ENCODE measurements at places on chromosomes 16 and 17.
A peak's percentile ranks its signal among the peaks of the same experiment; 100 is the strongest.

DNA sequence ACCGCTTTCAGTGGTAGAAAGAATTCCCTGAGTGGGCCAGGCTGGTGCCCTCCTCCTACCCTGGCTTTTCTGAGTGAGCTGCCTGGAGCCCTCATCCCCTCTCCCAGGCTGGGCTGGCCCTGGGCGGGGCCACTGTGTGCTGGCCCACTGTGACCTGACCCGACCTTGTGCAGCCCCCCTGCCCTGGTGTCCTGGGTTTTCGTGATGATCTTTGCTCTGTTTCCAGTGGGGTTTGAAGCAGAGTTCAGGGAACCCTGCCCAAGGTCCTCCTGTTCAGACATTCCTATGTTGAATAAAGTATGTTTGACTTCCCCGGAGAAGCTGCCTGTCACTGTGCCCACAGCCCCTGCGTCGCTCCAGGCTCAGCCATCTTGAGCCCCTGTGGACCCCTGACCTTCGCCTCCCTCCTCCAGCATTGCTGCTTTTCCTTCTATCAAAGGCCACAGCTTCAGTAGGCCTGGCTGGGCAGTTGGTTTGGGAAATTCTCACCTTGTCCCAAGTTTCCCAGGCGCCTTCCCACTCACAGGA lies 13.7 kb upstream of the NAGLU start:
- DNase-seq = peak; percentile 84

- no peak for DNase-seq
Observed at GRCh38 chr17:18877104-18877645, 19.2 kb downstream of the PRPSAP2 start.

DNA sequence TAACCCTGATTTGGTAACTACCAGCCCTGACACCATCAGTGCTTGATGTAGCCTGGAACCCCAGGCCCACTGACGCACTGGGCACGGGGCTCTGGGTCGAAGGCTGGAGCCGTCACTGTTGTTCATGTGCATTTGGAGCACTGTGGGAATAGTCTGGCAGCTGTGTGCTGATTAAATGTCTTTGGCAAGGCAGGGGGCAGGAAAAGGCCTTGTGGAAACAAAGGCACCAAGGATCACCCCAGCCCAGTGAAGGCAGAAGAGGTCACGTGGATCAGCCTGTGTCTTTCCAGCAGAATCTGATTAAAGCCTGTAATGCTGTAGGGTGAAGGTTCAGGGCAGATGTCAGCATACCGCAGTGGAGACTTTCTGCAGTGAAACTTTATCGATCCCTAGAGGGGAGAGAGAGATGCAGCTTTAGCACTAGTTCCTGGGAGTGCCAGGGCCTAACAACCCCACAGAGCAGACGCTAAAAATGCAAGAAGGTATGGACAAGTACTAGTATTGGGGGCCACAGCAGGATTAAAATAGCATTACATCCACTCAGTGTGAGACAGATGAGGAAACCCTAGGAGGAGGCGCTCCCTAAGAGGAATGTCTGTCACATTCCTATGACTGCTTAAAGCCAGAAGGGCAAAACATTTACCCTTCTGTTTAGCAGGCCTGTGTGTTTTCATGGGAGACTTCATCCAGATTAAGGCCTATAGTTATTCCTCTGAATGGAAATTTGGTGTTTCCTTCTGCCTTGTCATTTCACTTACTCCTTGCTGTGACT lies 9.7 kb downstream of the ZNHIT3 start:
- DNase-seq = no peak

DNA sequence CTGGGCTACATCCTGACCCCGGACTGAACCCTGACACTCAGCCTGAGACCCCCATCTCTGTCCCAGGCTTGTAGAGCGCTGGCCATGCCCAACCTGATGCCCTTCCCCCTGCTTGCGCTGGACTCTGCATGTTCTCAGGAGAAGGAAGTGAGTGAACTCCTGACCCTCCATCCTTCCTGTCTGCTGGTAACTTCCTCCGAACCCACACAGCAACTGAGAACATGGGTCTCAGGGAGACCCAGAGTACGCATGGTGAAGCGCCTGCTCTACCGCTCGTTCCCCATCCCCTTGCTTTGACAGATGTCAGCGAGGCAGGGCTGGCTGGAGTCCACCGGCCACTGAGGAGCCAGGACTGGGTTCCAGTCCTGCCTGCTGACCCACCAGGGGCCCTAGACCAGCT lies 6.1 kb downstream of the CAMKK1 start:
- DNase-seq = no peak

DNA sequence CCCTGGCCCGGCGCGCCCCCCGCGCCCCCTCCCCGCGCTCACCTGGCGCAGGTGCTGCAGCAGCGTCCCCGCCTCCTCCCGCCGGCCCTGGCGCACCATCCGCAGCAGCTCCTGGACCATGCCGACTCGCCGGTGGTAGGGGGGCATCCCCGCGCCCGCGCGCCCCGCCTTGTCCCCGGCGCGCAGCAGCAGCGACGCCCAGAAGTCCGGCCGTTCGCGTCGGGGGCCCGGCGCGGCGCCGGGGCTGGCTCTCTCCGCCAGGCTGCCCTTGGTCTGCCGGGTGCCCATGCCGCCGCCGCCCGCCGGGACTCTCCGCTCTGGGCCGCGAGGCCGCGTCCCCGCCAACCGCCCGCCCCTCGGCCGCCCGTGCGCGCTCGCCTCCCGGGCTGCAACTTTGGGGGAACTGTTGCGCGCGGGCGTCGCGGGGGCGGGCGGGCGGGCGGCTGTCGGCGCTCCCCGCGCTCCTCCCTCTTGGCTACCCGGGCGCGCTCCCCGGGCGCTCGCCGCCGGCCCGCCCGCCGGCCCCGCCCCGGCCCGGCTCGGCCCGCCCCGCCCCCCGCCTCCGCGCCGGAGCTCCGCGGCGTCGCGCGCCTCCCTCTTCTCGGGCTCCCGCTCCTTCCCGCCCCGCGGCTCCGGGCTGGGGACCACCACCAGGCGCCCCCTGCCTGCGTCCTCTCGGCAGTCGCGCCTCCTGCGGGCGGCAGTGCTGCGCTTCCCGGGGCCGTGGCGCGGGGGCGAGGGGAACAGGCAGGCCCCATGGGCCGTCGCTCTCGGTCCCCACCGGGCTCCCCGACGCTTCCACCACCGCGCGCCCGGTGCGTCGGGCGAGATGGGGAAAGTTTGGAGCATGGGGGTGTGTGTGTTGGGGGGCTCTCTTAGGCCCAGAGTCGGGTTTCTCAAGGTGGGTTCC lies at the start of gene LRRC75A:
LRRC75A (minus strand) TSS at position 491 of the 910 bp plus-strand sequence; CDS start at position 288, 203 bp downstream.
- no peak for DNase-seq

DNA sequence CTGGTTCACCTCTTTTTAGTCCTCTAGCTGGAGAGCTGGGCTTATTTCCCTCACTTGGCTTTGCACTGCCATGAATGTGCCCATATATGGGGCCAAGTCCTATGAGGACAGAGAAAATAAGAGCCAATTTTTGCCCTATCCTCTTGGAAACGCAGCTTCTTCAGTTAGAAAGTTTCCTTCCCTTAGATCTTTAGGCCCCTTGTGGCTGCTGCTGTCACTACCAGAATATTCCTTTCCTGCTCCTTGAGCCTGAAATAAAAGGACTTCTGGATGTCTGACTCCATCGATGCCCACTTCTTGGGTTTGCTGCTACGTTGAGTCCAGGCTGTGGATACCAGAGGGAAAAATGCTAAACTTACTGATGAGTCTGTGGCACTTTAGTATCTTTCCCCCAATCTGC lies 487.1 kb downstream of the GRIN2A start:
- no peak for DNase-seq

- DNase-seq = no peak
Observed at GRCh38 chr17:77002103-77003045, 134.2 kb downstream of the MGAT5B start.

All from vagina (tissue), 2 donors.